ENCODE measurements at places on chromosomes 3 and 15.

GRCh38 chr3:132405609-132406299 is 11.5 kb upstream of the DNAJC13 start:
- DNase-seq: no peak

- DNase-seq: no peak
These were observed 101.4 kb downstream of the TNIK start for GRCh38 chr3:171358881-171359198.

DNA sequence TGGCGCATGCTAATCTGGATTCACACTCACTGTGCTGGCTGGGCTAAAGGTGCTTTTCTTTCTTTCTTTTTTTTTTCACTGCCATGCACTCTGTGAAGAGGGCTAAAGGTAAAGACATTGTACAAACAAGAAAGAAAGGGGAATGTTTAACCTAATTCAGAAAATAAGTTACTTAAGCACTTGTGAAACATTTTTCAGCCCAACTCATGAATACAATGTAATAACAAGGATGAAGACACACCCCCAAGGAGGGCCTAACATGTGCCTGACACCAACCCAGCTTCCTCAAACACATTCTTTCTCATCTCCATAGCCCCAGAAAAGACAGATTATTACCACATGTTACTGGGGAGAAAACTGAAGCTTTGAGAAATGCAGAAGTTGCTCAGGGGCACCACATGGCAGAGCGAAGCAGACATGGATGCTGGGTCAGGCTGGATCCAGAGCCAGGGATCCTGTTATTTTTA is 5.7 kb downstream of the STIMATE start:
- DNase-seq: no peak

- DNase-seq: no peak
These were observed 886.8 kb downstream of the FHIT start for GRCh38 chr3:60364475-60364874.

GRCh38 chr3:38840987-38841386 is 25.0 kb upstream of the SCN10A start:
- no peak for DNase-seq

GRCh38 chr15:96097661-96098060 is 232.8 kb upstream of the NR2F2 start:
- no peak for DNase-seq

All from activated CD8-positive, alpha-beta memory T cell treated with anti-CD3 and anti-CD28 coated beads for 4 hours (primary cell).